ENCODE measurements at places on chromosomes 5 and 9. TPM values are rescaled to one million over a fixed set of nuclear protein-coding genes. Genes with fewer than 3 reads are reported as not detected.

WDR70 gene
- 43.7 TPM for total RNA-seq

ARHGEF37 gene
- total RNA-seq: 86.7 TPM

CTSV gene
- not detected for total RNA-seq

BTF3 gene
- total RNA-seq: 508 TPM

- DNase-seq: no peak
These were observed 20.8 kb downstream of the TTC33 start for GRCh38 chr5:40734986-40735385.

DNA sequence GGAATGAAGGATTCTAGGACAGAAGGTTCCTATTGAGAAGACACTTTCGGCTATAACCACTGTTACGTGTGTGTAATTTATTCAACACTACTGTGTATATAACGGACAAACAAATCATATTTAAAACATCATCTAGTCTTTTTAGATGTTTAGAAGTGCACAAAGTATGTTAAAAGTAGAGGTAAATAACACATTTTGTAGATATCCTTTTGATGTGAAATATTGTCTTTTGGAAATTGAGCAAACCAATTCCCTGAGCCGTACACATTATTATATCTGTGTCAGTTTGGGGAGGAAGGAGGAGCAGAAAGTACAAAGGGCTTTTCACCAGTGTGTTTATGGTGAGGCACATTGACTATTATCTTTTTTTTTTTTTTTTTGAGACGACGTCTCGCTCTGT lies 39.1 kb upstream of the ANKRD18A start:
- no peak for DNase-seq

GRCh38 chr9:20694248-20694647 lies 10.2 kb downstream of the FOCAD start:
- no peak for DNase-seq

GRCh38 chr5:68071736-68072135 lies 143.8 kb upstream of the PIK3R1 start:
- no peak for DNase-seq

DNA sequence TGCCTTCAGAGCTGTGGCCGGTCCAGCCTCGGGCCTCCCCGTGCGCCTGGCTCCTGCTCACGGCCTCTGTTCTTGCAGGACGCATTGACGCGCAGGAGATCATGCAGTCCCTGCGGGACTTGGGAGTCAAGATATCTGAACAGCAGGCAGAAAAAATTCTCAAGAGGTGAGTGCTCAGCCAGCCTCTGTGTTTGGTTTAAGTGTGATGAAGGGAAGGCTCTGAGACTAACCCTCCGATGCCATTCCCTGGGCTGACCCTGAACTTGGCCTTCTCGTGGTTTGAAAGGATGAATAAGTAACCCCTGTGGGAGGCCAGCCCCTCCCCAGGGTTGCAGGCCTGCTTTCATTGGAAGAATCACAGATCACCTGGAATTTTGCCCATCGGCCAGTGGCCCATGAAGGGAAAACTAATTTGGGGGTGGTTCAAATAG lies 26.3 kb downstream of the PTGES2 start:
- no peak for DNase-seq

DNA sequence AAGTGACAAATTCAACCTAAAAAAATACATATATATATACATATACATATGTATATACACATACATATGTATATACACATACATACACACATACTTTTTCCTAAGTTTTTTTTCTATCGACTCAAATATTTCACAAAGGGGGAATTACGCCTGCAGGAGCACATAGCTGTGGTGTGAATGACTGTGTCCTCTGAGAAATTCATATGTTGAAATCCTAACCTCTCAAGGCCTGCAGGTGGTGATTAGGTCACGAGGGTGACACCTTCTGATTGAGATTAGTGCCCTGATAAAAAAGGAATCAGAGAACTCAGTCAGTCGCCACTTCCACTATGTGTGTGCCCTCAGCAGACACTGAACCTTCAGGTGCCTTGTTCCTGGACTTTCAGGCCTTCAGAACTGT lies 248.7 kb downstream of the SEMA5A start:
- DNase-seq: no peak

GRCh38 chr9:134492281-134492691 lies 149.3 kb upstream of the COL5A1 start:
- peak; percentile 54 for DNase-seq

DNA sequence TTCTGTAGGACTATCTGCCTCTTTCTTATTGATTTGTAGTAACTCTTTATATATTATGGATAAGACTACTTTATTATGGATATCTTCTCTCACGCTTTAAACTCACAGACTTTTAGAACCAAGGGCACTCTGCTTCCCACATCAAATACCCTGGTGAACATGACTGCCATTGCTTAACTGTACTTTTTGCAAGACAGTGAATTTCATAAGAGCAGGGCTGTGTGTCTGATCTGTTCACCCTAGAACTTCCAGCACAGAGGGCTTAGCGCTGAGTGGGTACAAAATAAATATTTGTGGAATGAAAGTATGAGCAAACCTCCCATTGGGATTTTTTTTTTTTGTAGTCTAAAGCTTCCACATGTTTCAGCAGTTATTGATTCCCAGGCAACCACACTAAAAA lies 84.8 kb downstream of the CFAP77 start:
- no peak for DNase-seq

- DNase-seq: no peak
These were observed 21.1 kb downstream of the ADAMTS19 start for GRCh38 chr5:129481161-129481560.

- no peak for DNase-seq
These were observed 18.5 kb upstream of the UGT3A1 start for GRCh38 chr5:36009698-36010097.

- no peak for DNase-seq
These were observed 6.2 kb downstream of the OXCT1 start for GRCh38 chr5:41863871-41864486.

DNA sequence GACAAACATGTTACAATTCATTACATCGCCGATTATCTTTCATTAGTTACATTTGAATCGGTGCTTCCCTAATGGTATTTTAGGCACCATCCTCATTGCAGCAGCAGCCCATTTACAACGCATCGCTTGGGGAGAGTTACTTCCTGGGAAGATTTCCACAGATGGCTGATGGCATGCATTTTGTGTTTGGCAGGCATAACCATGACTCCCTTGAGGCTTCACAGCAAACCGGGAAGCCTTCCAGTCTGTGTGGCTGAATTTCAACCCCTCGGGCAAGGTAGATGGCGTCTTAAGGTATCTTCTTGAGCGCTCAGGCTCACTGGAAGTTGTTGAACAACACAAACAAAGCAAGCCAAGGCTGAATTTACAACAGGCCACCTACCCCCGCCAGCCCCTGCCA lies 1.6 kb upstream of the DNAH5 start:
- DNase-seq: no peak

DNA sequence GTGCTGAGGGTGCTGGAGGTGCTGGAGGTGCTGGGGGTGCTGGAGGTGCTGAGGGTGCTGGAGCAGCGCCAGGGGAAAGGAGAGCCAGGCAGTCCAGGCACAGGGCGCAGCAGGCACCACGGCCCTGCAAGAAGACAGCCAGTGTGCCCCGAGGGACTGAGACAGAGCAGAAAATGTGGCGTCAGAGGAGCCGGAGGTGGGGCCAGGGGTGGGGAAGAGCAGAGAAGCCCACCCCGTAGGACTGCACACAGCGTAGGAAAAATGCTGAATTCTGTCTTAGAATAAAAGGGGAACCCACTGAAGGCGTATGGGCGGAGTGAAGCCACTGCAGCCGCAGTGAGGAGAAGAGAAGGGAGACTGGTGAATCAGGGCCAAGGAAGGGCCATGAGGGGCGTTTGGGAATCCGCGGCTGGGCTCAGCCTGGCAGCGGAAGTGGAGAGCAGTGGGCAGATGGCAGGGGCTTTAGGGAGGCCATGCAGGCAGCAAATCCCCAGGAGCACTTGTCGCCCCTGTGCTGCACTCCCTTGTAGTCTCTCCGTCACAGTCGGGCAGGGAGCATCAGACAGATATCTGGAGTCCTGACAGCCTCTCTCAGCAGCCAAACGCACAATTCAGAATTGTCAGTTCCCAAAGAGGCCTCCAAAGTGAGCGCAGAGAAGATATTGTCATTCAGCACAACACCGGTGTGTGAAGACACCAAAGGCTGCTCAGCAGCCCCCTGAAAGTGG lies 35.9 kb upstream of the LECT2 start:
- DNase-seq: no peak

GRCh38 chr5:1039706-1040260 lies 31.2 kb downstream of the NKD2 start:
- no peak for DNase-seq

DNA sequence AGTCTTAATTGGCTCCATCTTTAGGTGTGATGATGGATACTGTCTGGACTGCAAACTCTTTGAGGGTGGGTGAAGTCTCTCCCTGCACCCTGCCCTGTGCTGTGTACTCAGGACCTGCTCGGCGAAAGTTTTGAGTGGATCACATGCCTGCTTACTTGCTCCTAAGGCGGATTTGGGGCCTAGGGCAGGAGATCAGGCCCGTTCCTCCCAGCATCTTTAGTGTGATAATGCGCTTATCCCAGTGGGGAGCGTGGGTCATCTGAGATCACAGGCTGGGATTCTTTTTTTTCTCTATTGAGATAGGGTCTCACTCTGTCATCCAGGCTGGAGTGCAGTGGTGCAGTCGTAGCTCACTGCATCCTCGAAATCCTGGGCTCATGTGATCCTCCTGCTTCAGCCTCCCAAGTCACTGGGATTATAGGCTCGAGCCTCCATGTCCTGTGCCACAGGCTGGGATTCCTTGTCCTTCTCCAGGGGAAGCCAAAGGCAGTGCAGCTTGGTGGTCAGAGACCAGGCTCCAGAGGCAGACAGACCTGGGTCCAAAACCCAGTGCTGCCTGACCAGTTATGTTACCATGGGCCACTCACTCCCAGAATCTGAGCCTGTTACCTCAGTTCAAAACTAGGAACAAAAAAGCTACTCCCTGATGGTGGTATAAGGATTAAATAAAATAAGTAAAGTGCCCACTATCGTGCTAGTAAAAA lies 59.7 kb downstream of the ZNF618 start:
- no peak for DNase-seq

- DNase-seq: no peak
These were observed 45.9 kb downstream of the PSMB7 start for GRCh38 chr9:124369231-124369797.

GRCh38 chr5:76546497-76547102 lies 76.6 kb downstream of the F2RL2 start:
- no peak for DNase-seq

- no peak for DNase-seq
These were observed 18.9 kb downstream of the ZNF169 start for GRCh38 chr9:94277885-94278536.
